ENCODE measurements at places on chromosomes 1 and 21.

- DNase-seq = no peak
Measured at GRCh38 chr1:208717525-208717924, 473.3 kb upstream of the PLXNA2 start.

GRCh38 chr1:19066248-19066873 is 109.9 kb upstream of the IFFO2 start:
- no peak for DNase-seq

- no peak for DNase-seq
Measured at GRCh38 chr1:95701450-95702173, 467.6 kb downstream of the RWDD3 start.

DNA sequence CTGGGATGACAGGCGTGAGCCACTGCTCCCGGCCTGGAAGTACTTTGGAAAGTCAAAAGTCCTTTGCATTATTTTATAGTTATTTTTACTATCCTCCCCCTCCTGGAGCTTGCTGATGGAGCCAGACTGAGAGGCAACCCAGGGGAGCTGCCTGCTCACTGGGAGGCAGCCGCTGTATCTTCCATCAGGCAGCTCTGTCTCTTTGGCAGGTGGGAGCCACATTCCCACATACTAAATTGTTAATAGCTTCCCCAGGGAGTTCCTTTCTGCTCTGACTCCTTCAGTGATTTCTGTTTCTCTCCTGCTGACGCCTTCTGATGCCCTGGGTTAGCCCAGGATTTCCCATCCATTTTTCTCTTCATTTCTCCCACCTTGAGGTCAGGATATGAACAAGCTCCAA is 4.9 kb upstream of the OPRD1 start:
- DNase-seq = no peak

DNA sequence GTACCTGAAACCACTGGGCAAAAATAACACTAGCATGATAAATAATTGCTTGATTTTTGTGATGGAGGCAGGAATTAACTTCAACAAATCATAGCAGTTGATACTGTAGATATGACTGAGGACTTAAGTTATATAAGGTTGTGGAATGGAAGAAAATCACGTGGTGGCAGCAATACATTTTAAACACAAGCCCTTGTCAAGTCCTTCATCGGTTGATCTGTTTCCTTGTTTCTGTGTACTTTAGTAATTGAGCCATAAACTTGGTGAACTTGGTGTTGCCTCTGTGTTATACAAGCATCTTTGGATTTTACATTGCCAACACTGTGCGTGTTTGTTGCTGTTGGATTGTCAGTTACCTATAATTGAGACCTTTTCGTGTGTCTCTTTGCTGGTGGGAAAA is 114.4 kb downstream of the CAMTA1 start:
- no peak for DNase-seq

DNA sequence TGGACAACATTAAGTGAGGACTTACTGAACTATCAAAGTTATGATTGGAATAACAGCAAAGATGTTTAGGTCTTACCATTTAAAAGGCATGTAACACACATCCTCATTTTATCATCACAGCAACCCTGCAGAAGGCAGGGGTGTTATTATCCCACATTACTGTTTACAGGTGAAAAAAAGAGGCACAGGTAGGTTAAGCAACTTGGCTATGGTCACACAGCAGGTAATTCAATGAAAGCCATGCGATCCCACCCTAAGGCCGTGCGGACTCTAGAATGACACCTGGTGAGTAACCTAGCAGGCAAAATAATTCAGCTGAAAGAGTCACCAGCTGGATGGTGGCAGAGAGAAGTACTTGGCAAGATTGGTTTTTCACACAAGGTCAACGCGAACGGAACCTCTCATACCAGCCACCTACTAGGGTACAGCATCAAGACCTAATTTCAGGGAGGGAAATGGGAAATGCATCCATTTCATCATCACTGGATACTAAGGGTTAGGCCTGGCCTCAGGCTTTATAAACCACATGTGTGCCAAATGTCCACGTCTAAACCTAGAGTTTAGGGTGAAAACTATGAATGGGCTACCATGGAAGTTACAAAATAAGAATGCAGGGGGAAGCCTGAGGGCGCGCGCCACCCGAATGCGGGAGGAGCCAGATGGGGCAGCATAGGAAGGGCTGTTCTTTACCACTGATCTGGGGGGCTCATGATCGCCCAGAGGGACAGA is 85.3 kb downstream of the SLC66A1 start:
- DNase-seq = no peak

GRCh38 chr1:224219011-224219611 is 36.1 kb downstream of the DEGS1 start:
- no peak for DNase-seq

- no peak for DNase-seq
Measured at GRCh38 chr1:234170067-234170466, 203.2 kb upstream of the COA6 start.

DNA sequence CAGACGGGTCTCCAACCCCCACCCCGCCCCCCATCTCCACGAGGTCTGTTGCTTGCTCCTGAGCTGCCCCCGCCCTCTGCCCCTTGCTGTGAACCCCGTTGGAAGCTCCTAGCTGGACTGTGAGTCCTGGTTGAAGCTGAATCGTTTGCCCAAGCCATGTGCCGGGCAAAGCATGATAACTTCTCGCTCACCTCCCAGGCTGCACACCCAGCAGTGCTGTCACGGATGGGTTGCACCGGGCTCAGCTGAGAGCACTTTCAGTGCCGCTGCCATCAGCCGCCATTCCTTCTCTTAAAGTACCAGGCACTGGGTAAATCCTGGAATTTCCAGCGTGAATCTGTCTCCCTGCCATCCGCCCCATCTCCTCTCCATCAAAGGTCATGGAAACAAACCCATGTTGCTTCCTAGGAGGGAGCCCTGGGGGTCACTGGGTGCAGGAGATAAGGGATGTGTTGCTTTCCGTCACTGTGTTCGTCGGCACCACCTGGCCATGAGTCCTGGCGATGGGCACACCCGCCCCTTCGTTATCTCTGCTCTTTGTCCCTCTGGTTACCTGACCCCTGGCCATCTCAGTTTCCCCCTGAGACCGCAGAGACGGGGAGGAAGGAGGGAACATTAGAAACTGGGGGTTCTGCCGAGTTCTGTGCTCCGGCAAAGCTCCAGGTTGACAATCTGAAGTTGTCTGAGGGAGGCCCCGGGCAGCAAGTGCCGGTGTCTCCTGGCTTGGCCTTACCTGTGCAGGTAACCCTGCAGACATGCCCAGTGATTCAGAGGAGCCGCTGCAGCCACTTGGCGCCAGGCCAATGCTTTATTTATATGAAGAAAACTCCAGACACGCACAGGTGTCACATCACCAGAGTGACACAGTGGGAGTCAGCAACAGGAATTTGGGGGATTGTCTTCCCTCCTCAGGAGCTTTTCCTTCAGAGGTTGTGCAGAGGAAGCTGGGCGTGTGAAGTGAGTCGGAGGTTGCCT is 2.7 kb downstream of the PDE9A start:
- peak; percentile 15 for DNase-seq

GRCh38 chr1:18058981-18059605 is 48.5 kb upstream of the IGSF21 start:
- no peak for DNase-seq

GRCh38 chr1:179124873-179125272 is 43.0 kb downstream of the TOR3A start:
- DNase-seq = no peak

DNA sequence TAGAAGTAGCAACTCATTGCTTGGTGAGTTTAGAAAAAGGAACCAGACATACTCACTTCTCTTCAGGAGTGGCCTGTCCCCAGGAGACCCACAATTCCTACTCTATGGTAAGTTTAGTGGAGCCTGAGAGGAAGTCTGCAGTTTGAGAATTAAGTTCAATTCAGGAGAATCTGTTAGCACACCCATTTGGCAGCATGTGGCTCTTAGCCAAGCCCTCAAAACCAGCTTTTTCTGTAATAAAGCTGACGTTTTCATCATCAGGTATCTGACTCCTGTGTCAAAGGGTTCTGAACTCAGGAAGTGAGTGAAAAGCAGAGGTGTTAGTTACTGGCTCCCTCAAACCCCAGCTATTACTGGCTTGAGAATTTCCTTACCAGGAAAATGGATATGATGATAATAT is 20.4 kb upstream of the RGS16 start:
- DNase-seq = no peak

DNA sequence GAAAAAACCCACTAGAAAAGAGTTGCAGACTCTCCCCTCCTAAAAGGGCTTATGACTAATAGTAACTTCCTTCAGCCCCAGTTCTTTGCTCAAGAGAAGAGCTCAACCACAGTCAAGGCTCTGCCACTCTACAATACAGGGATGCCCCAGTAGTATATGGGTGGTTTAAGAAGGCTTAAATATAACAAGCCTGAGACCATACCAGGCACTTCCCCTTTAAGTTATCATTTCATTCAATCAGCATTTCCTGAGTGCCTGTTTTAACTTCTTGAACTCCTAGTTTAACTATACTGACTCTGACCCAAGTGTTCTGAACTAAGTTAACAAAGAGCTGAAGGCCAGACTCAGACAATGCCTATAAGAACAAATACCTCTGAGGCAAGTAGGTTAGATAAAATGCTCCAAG is 19.8 kb downstream of the PRPF38A start:
- DNase-seq = no peak

DNA sequence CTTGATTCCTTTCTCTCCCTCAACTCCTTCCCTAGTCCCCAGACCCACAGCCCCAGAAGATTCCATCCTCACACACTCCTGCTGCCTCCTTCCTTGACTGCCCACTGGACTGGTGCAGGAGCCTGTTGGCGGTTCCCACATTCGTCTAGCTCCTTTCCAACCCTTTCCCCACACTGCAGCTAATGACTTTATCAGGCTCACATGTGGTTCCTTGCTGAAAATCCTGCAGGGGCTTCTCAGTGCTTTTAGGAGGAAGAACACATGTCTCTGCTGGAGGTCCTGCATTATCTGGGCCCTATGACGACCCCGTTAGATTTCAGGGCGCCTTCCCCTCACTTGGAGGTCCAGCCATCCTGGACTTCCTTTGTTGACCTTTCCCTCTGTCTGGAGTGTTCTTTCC is 50.2 kb downstream of the EDN2 start:
- no peak for DNase-seq

- DNase-seq = no peak
Measured at GRCh38 chr1:37945743-37946702, 830 bp downstream of the INPP5B start.

DNA sequence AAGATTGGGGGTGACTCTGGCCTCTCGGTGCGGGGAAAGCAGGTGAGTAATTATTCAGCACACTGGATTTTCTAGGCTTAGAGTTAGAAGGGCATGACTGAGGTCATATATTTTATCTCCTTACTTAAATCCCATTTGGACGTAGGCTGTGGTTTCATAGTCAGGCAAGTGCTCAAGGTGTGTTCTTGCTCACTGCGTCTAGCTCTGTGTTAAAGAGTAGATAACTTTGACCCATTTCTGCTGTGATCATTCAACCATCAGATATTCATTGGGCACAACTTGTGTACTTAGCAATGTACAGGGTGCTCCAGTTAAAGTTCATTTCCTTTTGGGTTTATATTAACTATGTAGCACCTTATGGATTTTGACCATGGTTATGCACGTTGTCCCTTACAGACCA is 14.6 kb downstream of the PFKFB2 start:
- no peak for DNase-seq

GRCh38 chr1:77175230-77175844 is 43.9 kb downstream of the PIGK start:
- no peak for DNase-seq

GRCh38 chr1:212918824-212919223 is 31.5 kb upstream of the VASH2 start:
- no peak for DNase-seq

- no peak for DNase-seq
Measured at GRCh38 chr1:59285691-59286090, 11.2 kb upstream of the FGGY start.

DNA sequence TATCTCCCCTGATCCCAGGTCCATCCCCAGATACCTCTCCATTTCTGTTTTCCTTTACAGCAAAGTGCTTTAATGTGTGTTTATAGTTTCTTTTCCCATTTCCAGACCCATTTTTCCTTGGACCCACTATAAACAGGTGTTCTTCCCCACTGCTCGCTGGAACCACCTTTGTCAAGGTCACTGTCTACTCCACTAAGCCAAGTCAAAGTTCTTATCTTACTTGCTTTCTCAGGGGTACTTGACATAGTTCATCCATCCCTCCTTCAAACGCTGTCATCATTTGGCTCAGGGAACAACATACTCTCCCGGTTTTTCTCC is 8.3 kb downstream of the SLAMF1 start:
- no peak for DNase-seq

DNA sequence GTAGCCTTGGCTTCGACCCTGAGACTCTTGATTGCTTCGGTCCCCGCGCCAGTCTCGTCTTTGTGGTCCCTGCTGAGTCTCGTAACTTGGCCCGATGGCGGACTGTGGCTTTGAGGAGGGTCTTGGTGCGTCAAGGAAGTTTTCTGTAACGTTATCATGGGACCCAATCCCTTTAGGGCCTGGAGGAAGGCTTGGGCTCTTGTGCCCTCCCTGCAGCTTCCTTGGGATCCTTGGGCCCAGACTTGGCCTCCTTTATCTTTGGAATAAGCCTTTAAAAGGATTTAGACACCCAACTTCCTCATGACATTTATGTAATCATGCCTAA is 371 bp downstream of the ZMPSTE24 start:
- no peak for DNase-seq

- DNase-seq = no peak
Measured at GRCh38 chr1:18974606-18975005, 18.1 kb upstream of the IFFO2 start.

DNA sequence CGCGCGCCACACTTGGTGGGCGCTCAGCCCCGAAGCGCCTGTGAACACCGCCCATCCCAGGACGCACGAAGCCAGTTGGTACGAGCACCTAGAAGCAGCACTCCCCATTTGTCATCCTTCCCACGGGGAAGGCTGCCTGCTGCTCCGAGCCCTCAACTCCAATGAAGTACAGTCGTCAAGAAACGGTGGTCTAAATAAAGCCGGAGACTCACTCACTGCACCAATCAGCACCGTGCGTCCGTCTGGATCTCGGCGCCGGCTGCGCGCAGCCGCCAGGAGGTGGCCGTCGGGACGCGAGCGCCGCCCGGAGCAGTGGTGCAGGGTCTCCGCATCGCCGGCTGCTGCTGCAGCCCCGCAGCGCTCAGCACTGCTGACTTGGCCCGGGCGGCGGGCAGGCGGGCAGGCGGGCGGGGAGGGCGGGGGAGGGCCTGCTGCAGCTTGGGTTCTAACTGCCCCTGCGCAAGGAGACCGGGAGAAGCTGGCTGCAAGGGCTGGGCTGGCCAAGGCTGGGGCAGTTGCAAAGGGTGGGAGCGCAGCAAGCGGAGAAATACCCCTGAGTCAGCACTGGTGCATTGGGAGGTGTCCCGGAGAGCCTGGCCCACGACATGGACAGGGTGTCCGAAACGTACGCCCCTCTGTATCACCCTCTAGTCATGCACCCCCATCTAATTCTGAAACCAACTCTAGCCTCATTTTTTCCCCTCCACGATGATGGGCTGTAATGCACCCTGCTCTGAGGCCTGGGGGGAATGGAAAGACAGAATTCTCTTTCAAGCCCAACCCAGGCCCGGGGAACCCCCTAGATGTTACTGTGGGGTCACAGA is 35.8 kb upstream of the H6PD start:
- peak; percentile 53 for DNase-seq

- DNase-seq = no peak
Measured at GRCh38 chr21:44360159-44360558, 6.7 kb downstream of the TRPM2 start.

GRCh38 chr21:32562426-32562825 is 22.9 kb downstream of the TCP10L start:
- no peak for DNase-seq
